ENCODE measurements at places on chromosomes 2 and 18.

GRCh38 chr18:60215432-60215831 lies 157.1 kb downstream of the MC4R start:
- DNase-seq, result no peak

GRCh38 chr2:96945014-96945413 lies 41.4 kb downstream of the FAM178B start:
- no peak for DNase-seq

GRCh38 chr18:35386600-35387100 lies 9.5 kb upstream of the ZNF396 start:
- peak; percentile 76 for DNase-seq

DNA sequence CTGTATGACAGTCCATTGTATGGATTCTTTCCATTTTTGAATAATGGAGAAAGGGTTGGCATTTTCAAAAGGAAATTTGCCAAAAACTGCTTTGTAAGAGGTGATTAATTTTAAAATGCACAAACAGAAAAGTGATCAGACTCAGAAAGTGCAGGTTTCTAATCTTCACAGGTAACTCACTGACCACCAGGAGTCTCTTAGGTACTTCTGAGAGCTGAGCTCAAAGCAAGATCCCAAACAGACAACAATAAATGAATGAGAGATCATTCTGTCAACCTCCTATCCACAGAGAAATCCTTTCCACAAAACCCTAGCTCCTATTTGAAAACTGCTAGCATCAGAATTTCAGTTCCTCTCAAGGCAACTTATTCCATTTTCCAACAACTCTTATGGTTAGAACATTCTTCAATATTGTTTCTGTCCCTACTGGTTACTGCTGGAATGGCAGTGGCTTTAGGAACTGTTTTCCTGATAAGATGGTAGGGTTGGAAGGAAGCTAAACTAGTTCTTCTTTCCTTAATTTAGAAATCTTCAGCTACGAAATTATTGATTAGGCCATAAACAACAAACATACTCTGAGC lies 20.6 kb upstream of the HAAO start:
- peak; percentile 32 for DNase-seq

DNA sequence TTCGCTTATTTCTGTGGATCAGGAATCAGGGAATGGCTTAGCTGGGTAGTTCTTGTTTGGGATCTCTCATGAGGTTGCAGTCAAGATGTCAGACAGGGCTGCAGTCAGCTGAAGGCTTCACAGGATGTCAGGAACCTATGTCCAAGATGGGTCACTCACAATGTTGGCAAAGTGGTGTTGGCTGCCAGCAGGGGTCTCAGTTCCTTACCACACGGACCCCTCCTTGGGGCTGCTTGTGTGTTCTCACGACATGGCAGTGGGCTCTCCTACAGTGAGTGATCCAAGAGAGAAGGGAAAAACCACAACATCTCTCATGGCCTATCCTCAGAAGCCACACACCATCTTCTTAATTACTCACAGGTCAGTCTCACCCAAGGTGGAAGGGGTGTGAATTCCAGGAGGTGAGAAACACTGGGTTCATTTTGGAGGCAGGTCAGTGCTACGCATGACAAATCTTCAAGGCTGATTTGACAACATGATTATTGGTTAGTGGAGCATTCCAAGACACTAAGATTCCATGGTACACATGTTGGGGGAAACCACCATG lies 1.3 kb upstream of the ANTXR1 start:
- no peak for DNase-seq

DNA sequence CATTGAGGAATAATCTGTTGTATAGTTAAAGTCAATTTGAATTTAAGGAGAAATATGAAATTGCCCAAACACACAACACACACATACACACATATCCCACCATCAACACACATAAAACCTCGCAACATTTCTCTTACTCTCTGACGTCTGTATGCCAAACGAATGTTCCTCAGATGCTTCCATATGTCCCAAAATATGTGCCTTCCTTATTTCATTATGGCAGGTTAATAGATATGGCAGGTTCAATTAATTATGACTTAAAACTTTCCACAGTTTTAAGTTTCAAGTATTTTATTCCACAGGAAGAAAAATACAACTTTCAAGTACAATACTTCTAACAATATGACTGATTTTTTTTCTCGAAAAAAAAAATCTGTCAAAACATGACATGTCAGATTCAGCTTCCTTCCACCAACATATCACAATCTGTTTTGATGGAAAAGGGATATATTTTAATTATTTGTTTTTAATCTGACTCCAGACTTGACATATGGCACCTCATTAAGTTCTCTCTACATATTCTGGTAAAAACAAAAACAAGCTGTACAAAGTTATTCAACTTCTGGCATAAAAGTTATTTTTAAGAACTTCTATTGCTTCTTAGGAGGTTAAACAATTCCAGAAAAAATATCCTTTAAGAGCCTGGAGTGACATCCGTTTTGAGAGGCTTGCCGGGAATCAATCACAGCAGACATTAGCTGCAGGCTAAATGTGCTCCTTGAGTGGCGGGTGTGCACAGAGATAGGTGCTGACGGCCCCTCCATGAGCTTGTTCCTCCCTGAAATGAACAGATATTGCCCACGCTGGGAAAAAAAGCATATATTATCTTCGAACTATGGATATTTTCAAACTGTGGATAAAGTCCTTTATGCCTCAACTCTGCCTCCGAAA lies 812.7 kb downstream of the DCDC2C start:
- DNase-seq, result no peak

DNA sequence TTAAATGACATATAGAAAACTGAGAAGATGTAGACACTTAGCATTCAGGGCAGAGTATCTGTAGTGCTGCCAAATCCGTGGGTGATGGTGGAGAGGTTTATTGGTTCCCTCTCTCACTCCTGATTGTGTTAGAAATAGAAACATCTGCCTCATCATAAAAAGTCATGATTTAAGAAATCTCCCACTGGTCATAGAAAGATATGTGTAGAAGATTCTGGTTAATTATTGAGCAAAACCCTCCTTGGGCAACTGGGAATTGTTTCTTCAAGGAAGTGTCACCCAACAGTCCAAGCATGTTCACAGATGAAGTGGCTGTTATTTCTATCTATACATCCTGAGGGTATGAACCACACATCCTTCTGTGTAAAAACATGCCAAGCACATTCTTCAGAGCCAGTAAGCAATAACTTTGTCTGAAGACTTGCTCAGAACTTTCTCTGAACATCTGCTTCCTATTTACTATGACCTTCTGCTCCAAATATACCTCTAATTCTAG lies 33.6 kb upstream of the CHRNA1 start:
- DNase-seq, result no peak

DNA sequence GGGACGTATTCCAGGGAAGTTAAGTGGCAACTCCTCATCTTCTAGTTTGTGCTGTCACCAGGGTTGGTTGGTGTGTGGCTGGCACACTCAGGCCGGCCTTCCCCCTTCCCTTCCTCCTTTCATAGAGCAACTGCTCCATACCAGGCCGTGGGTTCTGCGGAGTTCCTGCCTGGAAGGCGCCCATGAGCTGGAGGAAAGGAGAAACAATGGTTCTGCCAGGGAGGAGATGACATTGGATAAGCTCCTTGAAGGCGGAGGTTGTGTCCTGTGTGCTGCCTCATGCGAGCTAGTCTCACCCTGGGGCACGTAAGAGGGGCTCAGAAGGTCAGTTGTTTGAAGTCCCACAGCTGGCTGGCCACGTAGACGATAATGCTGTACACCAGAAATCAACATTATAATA lies 19.2 kb downstream of the ASAP2 start:
- no peak for DNase-seq

DNA sequence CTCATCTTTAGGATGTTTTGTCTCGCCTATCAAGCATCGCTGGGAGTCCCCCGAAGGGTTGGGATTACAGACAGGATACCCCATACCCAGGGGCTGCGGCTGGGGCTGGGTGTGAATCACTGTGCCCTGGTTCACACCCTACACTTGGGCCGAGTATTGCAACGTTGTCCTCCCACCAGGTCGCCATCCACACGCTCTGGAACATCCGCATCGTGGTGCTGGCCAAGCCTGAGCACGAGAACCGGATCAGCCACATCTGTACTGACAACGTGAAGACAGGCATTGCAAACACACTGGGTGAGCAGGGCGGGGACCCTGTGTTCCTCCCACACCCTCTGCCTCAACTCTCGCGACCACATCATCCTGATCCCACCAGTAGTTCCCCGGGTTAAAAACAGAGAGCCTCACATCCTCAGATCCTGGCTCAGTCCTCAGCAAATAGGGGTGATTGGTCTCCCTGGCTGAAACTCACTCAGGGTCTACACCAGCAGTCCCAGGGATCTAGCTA lies 87.3 kb upstream of the ATG16L1 start:
- DNase-seq, result no peak

- DNase-seq, result no peak
These were observed 36.9 kb downstream of the SNED1 start for GRCh38 chr2:241035142-241035817.

Data from NCI-H446 (cell line).